ENCODE measurements at places on chromosomes 16 and 17. TPM values are rescaled to one million over a fixed set of nuclear protein-coding genes. Genes with fewer than 3 reads are reported as not detected.
A peak's percentile ranks its signal among the peaks of the same experiment; 100 is the strongest.

CUEDC1 gene
- total RNA-seq = 38.4 TPM

OR4D1 gene
- 0.11 TPM for total RNA-seq

NPIPA7 gene
- total RNA-seq = 5.9 TPM

ABCC3 gene
- total RNA-seq = 0.37 TPM

CCDC43 gene
- total RNA-seq = 17.8 TPM

CTRB1 gene
- total RNA-seq = not detected

PRR11 gene
- 11.1 TPM for total RNA-seq

CACNG5 gene
- total RNA-seq = not detected

RAC3 gene
- total RNA-seq = 19.4 TPM

CA5A gene
- not detected for total RNA-seq

ALG1 gene
- 31.6 TPM for total RNA-seq

CDH8 gene
- 7.6 TPM for total RNA-seq

TMEM220 gene
- 6.8 TPM for total RNA-seq

MT1M gene
- 1.2 TPM for total RNA-seq

- H3K27ac ChIP-seq = no peak overlapping the region
- peaks cover 33% of the 10 kb centered on the region for H3K4me1 ChIP-seq
- peaks cover 3% of the 10 kb centered on the region for H3K36me3 ChIP-seq
Measured at GRCh38 chr16:57145046-57146021, 40.5 kb downstream of the PSME3IP1 start.

GRCh38 chr17:17128476-17129075 lies 77.6 kb downstream of the PLD6 start:
- no peak for DNase-seq
- no peaks in the 10 kb centered on the region for H3K27me3 ChIP-seq
- no peak overlapping the region for H3K27ac ChIP-seq
- H3K36me3 ChIP-seq = peaks cover 14% of the 10 kb centered on the region

DNA sequence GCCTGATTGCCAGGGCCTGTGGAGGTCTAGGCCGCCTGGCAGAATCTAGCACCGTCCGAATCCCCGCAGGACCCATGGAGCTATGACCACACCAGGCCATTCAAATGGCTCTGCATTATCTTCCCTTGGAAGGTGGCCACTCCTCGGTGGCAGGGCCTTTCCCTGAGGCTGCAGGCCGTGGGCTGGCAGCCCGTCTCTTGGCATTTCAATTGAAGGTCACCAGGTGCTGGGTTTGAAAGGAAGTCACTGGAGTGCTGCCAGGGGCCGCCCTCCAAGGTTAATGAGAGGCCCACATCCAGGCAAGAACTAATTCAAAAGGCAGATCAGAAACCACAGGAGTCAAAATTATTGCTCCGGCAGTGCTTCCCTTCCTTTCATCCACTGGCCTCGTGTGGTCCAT lies 27.7 kb upstream of the CACNG5 start:
- no peak for DNase-seq
- H3K4me1 ChIP-seq = peaks cover 2% of the 10 kb centered on the region

GRCh38 chr16:69223882-69224281 lies 36.9 kb downstream of the SNTB2 start:
- peaks cover 18% of the 10 kb centered on the region for H3K4me1 ChIP-seq
- H3K4me3 ChIP-seq = no peak overlapping the region
- no peaks in the 10 kb centered on the region for H3K36me3 ChIP-seq
- DNase-seq = no peak
- H3K27me3 ChIP-seq = no peaks in the 10 kb centered on the region
- no peak overlapping the region for H3K27ac ChIP-seq

GRCh38 chr16:27145630-27146029 lies 57.7 kb upstream of the KDM8 start:
- no peak for DNase-seq
- peaks cover 10% of the 10 kb centered on the region for H3K27me3 ChIP-seq
- H3K4me3 ChIP-seq = no peak overlapping the region

DNA sequence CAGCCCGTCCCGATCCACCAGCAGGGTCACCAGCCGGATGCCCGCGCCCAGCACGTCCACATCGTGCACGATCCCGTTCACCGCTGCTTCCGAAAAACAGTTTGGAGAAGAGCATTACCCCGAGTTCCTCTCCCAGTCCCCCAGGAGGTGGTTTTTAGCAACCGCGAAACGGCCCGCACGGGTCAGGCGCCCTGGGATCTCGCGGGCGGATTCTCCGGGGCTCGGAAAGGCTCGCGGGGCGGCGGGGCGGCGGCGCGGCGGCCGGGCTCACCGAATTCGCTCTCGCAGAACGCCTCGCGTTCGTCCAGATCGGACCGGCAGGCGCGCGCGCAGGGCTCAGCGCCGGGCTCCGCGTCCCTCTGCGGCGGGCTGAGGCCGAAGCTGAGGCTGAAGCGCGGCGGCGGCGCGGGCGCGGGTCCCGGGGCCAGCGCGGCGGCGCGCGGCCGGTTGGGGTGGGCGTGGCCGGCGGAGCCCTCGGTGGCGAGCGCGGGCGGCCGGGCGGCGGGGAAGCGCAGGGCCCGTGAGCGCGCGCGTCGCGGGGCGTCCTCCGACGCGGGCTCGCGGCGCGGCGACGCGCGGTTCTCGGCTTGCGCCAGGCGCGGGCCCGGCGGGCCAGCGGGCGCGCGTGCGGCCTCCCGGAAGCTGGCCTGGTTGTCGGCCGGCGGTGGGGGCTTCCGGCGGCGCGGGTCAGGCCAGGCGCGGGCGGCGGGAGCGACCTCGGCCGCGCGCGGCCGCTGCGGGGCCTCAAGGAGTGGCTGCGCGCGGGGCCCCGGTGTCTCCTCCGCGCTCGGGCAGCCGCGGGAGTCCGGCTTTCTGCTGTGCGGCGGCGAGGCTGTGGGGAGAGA lies 2.9 kb downstream of the C17orf58 start:
- H3K36me3 ChIP-seq = no peaks in the 10 kb centered on the region
- H3K4me1 ChIP-seq = peaks cover 33% of the 10 kb centered on the region
- no peaks in the 10 kb centered on the region for H3K27me3 ChIP-seq
- DNase-seq = peak; percentile 94
- H3K4me3 ChIP-seq = peak overlapping the region; percentile 91
- H3K27ac ChIP-seq = peak overlapping the region; percentile 96

DNA sequence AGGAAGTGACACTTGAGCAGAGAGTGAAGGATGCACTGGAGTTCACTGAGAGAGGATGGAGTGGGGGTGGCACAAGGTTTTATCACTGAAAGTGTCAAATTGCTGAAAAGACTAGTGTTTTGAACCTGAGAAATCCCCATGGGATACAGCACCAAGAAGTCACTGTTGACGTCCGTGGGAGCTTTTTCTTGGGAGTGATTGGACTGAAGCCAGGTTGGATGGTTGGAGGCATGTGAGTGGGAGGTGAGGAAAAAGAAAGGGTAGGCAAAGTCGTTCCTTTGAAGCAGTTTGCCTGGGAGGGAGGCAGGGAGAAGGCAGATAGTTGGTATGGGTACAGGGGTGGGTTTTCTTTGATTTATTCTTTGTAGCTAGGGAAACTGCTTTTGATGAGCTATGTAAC lies 39.9 kb upstream of the SDK2 start:
- DNase-seq = peak; percentile 15
- H3K27me3 ChIP-seq = peaks cover 42% of the 10 kb centered on the region
- no peak overlapping the region for H3K27ac ChIP-seq
- no peaks in the 10 kb centered on the region for H3K4me1 ChIP-seq
- no peaks in the 10 kb centered on the region for H3K36me3 ChIP-seq

- DNase-seq = no peak
- no peak overlapping the region for H3K4me3 ChIP-seq
- no peak overlapping the region for H3K27ac ChIP-seq
- H3K4me1 ChIP-seq = peaks cover 31% of the 10 kb centered on the region
- H3K36me3 ChIP-seq = no peaks in the 10 kb centered on the region
Measured at GRCh38 chr17:72952220-72952619, 140.3 kb downstream of the SLC39A11 start.

GRCh38 chr17:77884967-77885641 lies 73.4 kb upstream of the TNRC6C start:
- peaks cover 57% of the 10 kb centered on the region for H3K27me3 ChIP-seq
- no peaks in the 10 kb centered on the region for H3K36me3 ChIP-seq
- H3K27ac ChIP-seq = no peak overlapping the region
- H3K4me3 ChIP-seq = no peak overlapping the region

DNA sequence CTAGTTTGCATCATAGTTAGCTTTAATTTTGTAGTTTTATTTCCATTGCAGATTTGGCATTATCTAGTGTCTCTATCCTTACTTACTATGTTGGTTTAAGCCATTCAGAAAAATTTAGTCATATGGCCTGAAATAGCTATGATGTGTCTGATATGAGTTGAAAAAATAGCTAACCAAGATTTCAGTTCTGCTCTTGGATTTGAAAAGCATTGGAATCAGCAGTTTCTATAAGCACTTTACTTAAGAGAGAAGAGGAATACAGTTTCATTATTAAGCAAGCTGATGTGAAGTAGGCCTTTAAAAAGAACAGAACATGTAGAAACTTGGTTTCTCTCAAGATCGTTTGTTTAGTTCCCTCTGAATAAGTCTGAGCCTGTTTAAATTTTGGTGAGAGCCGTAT lies 25.9 kb downstream of the LPCAT2 start:
- H3K27me3 ChIP-seq = no peaks in the 10 kb centered on the region
- H3K4me1 ChIP-seq = peaks cover 20% of the 10 kb centered on the region
- no peak overlapping the region for H3K27ac ChIP-seq
- H3K36me3 ChIP-seq = no peaks in the 10 kb centered on the region
- DNase-seq = no peak
- H3K4me3 ChIP-seq = no peak overlapping the region

DNA sequence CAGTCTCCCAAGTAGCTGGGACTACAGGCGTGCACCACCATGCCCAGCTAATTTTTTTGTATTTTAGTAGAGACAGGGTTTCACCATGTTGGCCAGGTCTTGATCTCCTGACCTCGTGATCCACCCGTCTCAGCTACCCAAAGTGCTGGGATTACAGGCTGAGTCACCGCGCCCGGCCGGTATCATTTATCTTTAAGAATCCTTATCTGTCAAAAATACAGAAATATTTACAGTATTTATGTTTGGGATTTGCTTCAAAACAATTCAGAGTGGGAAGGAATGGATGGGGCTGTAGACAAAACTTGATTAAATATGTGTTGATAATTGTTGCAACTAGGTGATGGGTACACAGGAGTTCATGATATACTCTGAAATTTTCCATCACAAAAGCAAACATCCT lies 2.9 kb downstream of the BECN1 start:
- no peak overlapping the region for H3K4me3 ChIP-seq
- DNase-seq = no peak
- H3K36me3 ChIP-seq = peaks cover 30% of the 10 kb centered on the region
- H3K4me1 ChIP-seq = peaks cover 16% of the 10 kb centered on the region
- no peaks in the 10 kb centered on the region for H3K27me3 ChIP-seq
- no peak overlapping the region for H3K27ac ChIP-seq

DNA sequence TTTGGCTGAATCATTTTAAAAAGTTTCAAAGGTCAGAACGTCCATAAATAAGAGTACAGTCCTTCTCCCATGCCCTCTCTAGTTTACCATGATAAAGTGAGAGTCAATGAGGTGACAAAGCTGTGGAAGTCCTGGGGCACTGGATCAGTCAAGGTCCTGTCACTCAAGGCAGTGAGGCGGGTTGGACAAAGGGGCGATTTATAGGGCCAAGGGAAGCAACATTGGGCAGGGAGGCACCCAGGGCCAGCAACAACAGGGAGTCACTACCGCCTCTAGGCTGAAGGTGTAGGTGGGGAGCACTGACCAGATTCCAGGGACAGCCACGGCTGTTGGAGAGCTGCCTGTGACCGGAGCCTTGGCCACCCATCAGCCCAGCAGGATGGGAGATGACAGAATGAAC lies 28.6 kb upstream of the DYNLL2 start:
- peaks cover 55% of the 10 kb centered on the region for H3K27me3 ChIP-seq
- no peaks in the 10 kb centered on the region for H3K4me1 ChIP-seq
- no peak overlapping the region for H3K4me3 ChIP-seq
- no peaks in the 10 kb centered on the region for H3K36me3 ChIP-seq
- no peak overlapping the region for H3K27ac ChIP-seq
- no peak for DNase-seq

GRCh38 chr17:80102664-80103448 lies 1.5 kb downstream of the GAA start:
- DNase-seq = no peak
- H3K27me3 ChIP-seq = no peaks in the 10 kb centered on the region
- H3K27ac ChIP-seq = no peak overlapping the region
- H3K4me1 ChIP-seq = peaks cover 21% of the 10 kb centered on the region

- peak within 1 kb of the TSS; percentile 55 for H3K4me3 ChIP-seq
- peaks cover 22% of the 10 kb centered on the region for H3K4me1 ChIP-seq
- no peak for DNase-seq
Measured at GRCh38 chr17:40177275-40177874, at the start of gene RAPGEFL1. Gene RAPGEFL1 (plus strand): TSS chr17:40177470. CDS start chr17:40177862, 392 bp downstream.

GRCh38 chr17:2936771-2937321 lies 126.6 kb downstream of the OR1D5 start:
- H3K4me3 ChIP-seq = no peak overlapping the region
- H3K4me1 ChIP-seq = peaks cover 30% of the 10 kb centered on the region
- H3K27me3 ChIP-seq = no peaks in the 10 kb centered on the region
- no peaks in the 10 kb centered on the region for H3K36me3 ChIP-seq
- H3K27ac ChIP-seq = no peak overlapping the region

DNA sequence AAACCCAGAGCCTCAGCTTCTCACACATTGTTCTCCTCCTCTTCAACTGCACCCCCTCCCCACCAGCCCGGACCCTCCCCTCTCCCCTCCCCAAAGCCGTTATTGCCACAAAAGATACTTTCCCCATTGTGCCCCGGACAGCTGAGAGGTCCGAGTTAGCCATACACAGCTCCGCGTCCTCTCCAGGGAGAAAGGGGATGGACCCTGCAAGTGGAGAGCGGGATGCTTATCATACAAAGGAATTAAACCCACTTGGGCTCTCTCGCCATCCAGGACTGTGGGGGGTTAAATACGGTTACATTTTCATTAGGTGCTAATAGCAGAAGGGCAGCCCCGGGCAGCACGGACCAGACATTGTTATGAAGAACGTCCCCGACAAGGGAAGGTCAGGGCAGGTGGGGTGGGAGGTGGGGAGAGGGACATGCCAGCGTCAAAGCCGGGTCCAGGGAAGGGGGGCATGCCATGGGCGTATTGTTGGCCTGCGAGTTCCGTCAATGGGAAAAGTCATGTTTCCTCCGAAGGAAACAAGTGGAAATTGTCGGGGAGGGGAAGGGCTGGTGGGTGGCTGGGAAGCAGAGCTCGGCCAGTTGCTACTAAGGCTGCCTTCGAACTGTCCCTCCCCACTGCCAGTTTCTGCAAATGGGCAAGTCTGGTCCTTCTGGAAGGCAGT lies 99.1 kb downstream of the SOX9 start:
- no peaks in the 10 kb centered on the region for H3K36me3 ChIP-seq
- H3K27me3 ChIP-seq = peaks cover 77% of the 10 kb centered on the region
- no peak for DNase-seq
- no peak overlapping the region for H3K27ac ChIP-seq
- H3K4me3 ChIP-seq = peak overlapping the region; percentile 42

GRCh38 chr17:47705536-47706530 lies 11.9 kb downstream of the TBKBP1 start:
- DNase-seq = no peak
- H3K27me3 ChIP-seq = no peaks in the 10 kb centered on the region
- H3K4me1 ChIP-seq = peaks cover 1% of the 10 kb centered on the region
- peaks cover 27% of the 10 kb centered on the region for H3K36me3 ChIP-seq
- no peak overlapping the region for H3K27ac ChIP-seq
- H3K4me3 ChIP-seq = no peak overlapping the region

Measured in osteocyte (in vitro differentiated cells).